ENCODE measurements at places on chromosomes 7 and 10. TPM values are rescaled to one million over a fixed set of nuclear protein-coding genes. Genes with fewer than 3 reads are reported as not detected.

- DNase-seq, result no peak
Measured at GRCh38 chr7:16661924-16662323, 15.9 kb downstream of the BZW2 start.

- DNase-seq, result no peak
Measured at GRCh38 chr7:49244543-49244942, 320.2 kb downstream of the CDC14C start.

GRCh38 chr7:157791666-157792065, 454.9 kb downstream of the DNAJB6 start:
- no peak for DNase-seq

GRCh38 chr10:8331387-8331786, 276.9 kb downstream of the GATA3 start:
- DNase-seq, result no peak

- no peak for DNase-seq
Measured at GRCh38 chr10:98062424-98062823, 32.0 kb upstream of the CRTAC1 start.

DNA sequence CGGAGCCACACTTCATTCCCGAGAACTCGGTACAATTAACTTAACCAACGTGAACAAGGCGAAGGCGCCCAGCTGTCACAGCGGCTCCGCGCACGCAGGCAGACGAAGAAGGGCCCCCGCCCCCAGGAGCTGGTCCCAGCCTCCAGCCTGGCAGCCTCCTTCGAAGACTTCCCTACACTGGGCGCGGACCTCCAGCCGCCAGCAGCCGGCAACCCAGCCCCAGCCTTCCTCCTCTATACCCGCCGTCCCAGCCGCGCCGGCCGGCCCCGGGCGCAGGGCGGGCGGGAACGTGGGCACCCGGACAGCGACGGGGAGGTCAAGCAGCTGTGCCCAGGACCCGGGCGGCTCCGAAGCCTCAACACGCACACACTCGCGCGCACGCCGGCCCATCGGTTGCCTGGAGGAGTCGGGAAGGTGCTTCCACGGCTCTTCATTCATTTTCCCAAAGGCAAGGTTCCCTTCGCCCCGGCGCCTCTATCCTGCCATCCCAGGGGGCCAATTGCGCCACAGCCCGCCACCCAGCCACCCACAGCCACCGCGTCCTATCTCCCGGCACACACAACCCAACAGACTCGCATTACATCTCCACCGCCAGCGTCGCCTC, 1.6 kb downstream of the CHST15 start:
- no peak for DNase-seq

GRCh38 chr10:123554656-123555055, 111.5 kb upstream of the GPR26 start:
- DNase-seq, result no peak

DNA sequence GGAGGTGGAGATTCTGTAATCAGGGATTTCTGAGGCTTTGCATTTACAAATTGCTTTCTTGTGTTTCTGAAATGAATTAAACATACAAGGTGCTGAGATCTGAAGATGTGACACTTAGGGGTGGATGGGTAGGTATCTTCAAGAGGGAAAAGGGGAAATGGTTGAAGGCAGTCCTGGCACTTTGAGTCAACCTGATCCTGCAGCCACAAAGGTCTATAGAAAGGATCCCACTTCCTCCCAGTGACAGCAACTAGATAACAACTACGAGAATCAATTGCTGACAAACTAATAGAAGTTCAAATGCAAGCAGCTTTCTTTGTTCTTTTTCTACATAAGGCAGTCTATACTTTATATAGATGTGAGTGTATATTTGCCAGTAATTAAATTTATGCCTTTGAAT, 553.3 kb downstream of the MDFIC start:
- DNase-seq, result no peak

DNA sequence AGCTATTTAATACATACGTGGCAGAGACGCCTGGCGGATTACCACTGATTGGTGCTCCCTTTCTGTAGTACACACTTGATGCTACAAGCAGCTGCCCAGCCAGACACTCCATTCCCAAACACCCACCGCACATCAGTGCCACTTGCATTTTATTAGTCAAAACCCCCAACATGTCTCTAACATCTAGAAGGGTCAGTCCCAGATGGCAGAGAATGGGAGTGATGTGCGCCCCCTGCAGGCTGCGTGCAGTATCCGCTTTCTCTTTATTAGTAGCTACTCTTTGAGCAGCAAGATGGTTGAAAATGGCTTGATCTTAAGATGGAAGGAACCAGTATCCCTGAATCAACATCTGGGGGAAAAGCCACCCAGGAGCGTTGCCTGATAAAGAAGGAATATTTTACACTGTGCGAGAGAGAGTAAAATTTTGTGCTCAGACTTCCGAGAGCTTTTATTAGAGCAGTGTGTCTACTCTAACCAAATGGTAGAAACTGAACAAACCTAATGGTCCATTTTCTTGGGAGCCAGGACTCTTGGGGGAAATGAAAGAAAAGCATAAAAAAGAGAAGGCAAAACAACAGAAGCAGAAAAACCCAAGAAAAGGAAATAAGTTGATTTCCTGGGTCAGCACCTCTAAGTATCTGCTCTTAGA, 78.3 kb downstream of the ST8SIA6 start:
- DNase-seq, result no peak

DNA sequence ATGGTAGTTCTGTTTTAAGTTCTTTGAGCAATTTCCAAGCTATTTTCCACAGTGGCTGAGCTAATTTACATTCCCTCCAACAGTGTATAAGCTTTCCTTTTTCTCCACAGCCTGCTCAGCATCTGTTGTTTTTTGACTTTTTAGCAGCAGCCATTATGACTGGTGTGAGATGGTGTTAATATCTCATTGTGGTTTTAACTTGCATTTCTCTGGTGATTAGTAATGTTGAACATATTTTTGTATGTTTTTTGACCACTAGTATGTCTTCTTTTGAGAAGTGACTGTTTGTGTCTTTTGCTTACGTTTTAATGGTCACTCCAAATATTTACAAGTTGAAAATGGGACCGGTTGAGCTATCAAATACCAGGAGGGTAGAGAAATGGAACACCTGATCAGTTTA, 20.4 kb downstream of the GNG11 start:
- DNase-seq, result no peak

DNA sequence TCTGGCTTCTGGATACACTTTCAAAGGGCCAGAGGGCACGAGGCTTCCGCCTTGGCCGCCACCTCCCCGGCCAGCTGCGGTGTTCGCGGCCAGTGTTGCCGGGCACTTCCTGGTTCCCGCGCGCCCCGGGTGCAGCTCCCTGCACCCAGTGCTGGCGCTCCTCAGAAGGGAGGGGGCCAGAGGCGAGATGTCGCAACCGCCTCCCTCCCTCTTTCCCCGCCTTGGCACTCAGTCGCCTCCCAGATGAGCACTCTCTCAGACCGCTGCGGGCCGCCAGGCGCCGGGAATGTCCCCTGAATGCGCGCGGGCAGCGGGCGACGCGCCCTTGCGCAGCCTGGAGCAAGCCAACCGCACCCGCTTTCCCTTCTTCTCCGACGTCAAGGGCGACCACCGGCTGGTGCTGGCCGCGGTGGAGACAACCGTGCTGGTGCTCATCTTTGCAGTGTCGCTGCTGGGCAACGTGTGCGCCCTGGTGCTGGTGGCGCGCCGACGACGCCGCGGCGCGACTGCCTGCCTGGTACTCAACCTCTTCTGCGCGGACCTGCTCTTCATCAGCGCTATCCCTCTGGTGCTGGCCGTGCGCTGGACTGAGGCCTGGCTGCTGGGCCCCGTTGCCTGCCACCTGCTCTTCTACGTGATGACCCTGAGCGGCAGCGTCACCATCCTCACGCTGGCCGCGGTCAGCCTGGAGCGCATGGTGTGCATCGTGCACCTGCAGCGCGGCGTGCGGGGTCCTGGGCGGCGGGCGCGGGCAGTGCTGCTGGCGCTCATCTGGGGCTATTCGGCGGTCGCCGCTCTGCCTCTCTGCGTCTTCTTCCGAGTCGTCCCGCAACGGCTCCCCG, at the start of gene FFAR4:
FFAR4 (plus strand) TSS at position 231 of the 842 bp plus-strand sequence; CDS start at position 287, 56 bp downstream.
- DNase-seq, result no peak

DNA sequence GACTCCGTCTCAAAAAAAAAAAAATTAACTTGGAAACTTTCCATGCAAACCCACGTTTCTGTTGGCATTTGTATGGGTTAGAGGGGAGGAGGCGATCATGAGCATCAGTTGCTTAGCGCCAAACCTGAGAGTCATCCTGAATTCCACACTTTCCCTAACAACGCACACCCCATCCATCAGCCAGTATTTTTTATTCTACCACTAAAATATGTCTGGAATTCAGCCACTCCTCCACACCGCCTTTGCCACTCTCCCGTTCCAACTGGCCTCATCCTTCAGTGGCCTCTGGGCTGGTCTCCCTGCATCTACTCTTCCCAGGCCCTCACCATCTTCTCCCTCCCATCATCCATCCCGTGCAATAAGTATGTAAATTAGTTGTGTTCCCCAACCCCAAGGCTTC, 4.7 kb upstream of the LMBR1 start:
- DNase-seq, result no peak

- DNase-seq, result peak; percentile 68
Measured at GRCh38 chr7:11726001-11726793, 105.8 kb downstream of the THSD7A start.

- no peak for DNase-seq
Measured at GRCh38 chr7:48832303-48832845, 92.0 kb upstream of the CDC14C start.

DNA sequence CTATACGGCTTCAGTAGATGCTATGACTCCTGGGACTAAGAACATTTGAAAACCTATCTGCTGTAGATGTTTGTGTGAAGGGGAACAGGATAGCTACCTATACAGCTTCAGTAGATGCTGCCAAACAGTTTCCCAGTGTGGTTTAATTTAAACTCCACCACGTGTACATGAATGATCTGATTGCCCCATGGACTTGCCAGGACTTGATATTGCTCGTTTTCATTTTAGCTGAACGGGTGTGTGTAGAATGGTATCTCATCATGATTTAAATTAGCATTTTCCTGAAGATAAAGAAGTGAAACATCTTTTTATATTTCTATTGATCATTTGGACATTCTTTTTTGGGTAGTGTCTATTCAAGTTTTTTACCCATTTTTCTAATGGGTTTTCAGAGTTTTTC, 77.8 kb upstream of the PIP4K2A start:
- no peak for DNase-seq

GRCh38 chr7:101614939-101615302, 14.2 kb downstream of the MYL10 start:
- DNase-seq, result no peak

GRCh38 chr7:147510923-147511322, 1079.6 kb upstream of the C7orf33 start:
- no peak for DNase-seq

GRCh38 chr7:158811461-158811860, 17.8 kb downstream of the ESYT2 start:
- no peak for DNase-seq

Gene MAD1L1
- 26.8 TPM for polyA plus RNA-seq

Gene CCNY
- 92.5 TPM for polyA plus RNA-seq

Gene TNKS2
- not detected for polyA plus RNA-seq

Gene AMPH
- 8.3 TPM for polyA plus RNA-seq

Gene C10orf67
- polyA plus RNA-seq, result 0.16 TPM
